ENCODE measurements at places on chromosomes 6 and 20.

DNA sequence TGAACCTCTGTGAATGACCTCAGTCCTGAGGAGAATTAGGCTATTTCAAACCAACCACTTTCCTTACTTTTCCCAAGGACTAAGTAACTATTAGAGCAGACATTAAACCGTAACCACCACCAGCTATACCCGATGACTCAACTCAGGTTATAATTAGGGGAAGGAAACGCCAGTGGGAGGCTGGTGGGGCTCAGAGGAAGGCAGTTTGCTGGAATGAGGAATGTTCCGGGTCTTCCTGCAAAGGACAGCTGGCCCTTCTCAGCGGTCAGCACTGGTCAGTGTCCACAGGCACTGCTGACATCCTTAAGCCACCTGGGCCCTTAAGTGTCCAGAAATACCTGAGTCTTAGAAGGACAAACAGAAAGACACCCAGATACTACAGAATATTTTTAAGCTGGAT lies 515.2 kb downstream of the MAFB start:
- DNase-seq: no peak

- no peak for DNase-seq
Measured at GRCh38 chr6:157845493-157846259, 22.6 kb downstream of the SNX9 start.

GRCh38 chr20:64119681-64120341 lies 12.4 kb upstream of the NPBWR2 start:
- DNase-seq: no peak

DNA sequence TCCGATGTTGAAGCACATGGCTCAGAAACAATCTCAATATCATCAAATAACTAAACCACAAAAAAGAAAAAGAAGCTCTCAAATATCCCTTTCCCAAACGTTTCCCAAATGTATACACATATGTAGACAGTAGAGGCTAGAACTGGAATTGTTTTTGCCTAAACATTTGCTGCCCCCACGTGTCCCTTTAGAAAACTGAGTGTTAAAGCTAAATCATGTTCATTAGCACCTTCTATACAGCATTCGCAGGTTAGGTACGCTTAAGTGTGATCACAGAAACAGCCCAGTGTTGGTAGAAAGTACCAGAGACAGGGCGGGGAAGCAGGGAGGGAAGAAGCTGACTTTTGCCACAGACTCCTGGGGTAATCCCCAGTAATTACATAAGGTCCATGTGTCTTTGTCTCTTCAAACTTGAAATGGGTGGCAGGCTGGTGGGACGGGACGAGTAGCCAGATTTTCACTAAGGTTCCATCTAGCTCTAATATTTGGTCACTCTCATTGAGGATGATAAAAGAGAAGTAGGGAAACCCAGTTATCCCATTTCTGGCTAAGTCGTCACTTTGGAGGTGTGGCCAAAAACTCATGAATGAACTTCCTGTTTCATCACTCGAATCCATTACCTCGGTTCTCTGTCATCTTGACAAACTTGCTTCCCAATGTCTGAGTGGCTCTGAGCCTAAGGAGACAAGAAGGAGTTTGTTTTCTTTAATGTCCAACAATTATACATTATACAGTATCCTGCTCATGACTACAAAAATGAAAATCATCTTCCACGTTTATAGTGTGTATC lies 15.0 kb upstream of the TFAP2A start:
- no peak for DNase-seq

DNA sequence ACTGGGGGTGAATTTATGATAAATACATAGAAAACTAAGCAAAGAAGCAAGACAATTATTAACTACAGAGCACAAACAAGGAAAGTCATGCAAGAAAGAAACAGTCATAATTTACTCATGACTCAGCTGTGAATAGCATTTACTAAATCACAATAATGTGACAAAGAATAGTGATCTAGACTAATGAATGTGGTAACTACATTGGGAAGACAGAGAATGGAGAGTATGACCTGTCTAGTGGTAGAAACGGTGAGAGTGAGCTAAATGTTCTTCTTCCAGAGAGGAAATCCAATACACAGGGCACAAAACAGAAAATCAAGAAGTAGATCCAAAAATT lies 153.5 kb upstream of the DST start:
- no peak for DNase-seq

DNA sequence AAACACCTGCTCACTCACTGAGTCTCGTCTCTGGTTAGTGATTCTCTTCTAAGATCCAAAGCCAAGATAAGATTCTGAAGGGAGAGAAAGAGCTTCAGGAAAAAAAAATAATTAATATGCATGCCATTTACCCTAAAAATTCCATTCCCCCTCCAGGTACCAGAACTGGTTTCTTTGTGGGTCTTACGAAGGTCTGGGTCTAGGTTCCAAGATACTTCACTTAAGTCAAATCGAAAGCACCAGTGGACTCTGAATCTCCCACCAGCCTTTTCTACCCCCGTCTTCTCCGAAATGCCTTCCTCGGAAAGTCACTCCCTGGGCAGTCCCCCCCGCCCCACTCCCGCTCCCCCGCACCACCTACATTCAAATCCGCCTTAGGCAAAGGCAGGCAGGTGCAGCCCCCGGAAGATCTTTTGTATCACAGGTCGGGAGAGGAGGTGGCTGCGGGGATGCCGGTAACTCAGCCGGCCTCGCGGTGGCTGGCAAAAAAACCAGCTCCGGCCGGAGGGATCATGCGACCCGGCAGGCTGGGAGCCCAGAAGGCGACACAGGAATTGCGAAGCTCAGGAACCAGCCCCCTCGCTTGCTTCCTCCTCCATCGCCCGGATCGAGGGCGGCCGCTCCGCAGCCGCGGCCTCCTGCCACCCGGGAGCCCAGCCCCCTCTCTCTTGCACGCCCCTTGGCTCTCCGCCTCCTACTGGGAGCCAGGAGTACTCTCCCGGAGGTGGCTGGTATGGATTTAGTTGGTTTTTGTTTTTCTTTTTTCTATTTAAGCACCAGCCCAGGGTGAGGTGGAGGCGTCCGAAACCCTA lies at the start of gene BCL2L1:
Gene BCL2L1, minus strand, starts transcription at position 612 of the 812 bp plus-strand sequence. CDS start 650 bp downstream, outside the sequence.
- peak; percentile 87 for DNase-seq

- DNase-seq: no peak
Measured at GRCh38 chr6:104855507-104855906, 4.2 kb downstream of the HACE1 start.

DNA sequence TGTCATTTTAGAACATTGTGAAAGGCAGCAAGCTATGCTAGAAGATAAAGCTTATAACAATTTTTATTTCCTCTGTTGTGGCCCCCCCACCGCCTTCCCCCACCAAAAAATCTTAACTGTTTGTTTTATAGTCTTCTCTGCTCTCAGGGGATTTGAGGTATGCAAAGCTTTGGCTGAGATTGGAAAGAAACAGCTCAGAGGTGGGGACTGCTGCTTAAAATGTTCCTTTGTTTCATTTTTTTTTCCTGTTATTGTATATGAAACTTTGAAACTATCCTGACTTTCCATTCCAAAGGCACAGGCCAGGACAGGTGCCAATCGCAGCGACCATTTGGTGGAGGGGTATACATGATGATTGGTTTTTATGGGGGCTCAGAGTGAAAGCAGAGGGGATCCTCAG lies 114.7 kb upstream of the PHACTR1 start:
- no peak for DNase-seq

DNA sequence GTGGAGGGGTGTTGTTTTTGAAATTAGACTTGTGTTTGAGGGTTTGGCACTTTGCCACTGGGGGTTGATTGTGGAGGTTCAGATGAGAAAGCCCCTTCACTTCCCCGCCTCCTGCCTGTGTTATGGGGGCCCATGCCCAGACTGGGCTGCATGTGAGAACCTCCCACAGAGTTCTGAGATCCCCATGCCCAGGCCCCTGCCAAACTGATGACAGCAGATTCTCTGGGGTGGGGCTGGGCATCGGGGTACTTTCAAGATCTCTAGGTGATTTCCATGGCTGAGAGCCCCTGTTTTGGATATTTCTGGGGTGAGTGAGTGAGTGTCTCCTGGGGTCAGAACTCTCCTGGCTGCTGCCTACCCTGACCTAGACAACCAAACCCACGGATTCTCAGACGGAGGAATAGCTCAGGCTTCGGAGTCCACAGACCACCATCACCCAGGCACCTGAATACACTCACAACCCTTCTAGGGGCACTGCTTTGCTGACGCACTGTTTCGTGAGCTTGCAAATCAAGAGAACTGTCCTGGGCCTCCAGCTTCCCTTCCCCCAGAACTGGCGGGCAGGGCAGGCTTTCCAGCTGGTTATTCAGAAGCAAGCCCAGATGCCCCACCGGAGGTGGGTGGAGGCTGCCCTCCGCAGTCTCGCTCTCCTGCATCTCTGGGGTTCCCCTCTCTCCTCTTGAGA lies 6.3 kb downstream of the BCAS1 start:
- DNase-seq: peak; percentile 22

DNA sequence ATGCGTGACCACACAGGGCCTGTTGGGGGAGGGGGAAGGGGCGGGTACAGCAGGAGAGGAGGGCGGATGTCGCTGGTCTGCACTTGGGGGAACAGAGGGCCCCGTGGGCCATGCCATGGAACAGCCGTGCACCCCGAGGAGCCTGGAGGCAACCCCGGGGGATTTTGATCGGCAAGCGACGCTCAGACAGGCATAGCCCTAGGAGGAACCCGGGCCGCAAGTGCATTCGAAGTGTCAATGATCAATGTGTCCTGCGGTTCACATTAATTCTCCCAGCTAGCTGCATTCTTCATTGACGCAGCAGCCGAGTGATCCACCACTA lies 772.8 kb upstream of the DEFB115 start:
- no peak for DNase-seq

- DNase-seq: no peak
Measured at GRCh38 chr20:3781153-3781910, at the start of gene SPEF1. SPEF1 (minus strand) TSS chr20:3781448; CDS start chr20:3781287, 161 bp downstream.

- DNase-seq: no peak
Measured at GRCh38 chr6:118223316-118223715, 316.3 kb downstream of the SLC35F1 start.

DNA sequence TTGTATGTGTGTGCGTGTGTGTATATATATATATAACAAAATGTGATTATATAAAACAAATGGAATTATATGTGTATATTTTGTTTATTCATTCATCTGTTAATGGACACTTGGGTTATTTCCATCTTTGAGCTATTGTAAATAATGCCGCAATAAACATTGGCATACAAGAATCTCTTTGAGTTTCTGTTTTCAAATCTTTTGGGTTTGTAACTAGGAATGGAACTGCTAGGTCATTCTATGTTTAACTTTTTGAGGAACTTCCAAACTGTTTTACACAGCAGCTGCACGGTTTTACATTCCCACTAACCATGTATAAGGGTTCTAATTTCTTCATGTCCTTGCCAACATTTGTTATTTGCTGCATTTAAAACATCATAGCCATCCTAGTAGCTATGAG lies 39.9 kb upstream of the TGM2 start:
- DNase-seq: no peak

- DNase-seq: no peak
Measured at GRCh38 chr20:59589086-59589684, 15.2 kb upstream of the PHACTR3 start.

DNA sequence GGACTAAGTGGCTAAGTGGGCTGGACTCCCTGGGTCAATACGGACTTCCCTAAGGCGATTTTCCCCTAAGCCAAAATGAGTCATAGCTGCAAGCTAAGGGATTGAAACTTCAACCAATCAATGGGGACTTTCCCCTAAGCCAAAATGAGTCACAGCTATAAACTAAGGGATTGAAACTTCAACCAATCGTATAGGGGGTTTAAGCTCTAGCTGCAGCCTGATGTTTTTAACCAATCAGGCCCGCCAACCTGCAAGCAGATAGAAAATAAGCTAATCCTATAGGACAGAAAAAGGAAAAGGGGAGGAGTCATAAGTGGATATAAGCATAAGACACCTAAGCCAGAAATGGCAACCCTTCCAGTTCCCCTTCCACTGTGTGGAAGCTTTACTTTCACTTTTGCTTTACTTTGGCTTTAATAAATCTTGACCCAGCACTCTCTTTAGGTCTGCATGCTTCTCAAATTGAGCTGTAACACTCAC lies 655.0 kb upstream of the HS3ST5 start:
- no peak for DNase-seq

DNA sequence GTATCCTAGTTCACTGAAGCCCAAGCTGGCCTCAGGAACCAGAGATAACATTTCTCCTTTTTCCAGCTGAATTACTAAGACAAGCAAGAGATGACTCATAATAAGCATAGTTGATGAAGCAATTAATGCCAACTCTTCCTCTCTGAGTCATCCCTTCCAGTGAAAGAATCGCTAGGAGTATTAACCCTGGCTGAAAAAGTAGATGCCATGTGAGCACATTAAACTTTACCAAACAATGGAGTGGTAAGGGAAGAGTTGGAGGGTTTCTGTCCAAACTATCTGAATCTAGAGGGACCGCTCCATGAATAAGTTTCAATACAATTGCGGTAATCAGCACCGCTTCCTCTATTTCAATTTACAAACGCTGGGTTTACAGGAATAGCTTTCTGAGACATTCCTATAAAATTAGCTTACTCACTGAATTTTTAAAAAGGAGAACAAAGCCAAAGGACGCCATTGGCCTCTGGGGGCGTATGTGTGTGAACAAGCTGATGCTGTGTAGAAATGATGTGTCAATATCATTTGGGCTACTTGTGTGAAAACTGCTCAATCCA lies 48.3 kb downstream of the ATXN1 start:
- DNase-seq: no peak

DNA sequence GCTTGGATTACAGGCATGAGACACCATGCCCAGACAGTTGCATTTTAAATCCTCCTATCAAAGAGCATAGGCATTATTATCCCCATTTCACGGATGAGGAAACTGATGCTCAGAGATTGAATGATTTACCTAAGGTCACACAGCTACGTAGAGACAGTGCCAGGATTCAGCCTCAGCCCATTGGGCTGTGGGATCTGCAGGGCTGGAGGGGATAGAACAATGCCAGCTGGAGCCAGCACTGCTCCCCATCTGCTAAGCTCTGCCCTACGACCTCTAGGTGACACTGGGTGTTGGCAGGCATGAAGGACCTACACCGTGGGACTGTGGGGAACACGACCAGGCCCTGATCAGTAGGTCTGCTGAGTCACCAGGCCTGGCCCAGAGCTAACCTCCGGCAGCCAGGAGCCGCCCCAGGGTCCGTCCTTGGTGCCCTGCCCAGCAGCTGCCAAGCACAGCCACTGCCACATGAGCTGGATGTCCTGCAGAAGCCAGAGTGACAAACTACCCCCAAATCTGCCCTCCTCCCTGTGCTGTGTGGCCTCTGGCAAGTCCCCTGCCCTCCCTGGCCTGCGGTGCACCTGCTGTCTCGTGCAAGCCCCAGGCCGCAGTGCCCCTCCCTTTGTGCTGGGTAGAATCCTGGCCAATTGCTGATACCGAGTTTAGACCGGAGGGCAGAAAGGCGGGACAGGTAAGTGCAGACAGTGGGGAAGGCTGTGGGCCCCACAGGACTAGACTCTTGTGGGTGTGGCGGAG lies 47.6 kb upstream of the PTGIS start:
- DNase-seq: no peak

- DNase-seq: no peak
Measured at GRCh38 chr6:138970856-138971425, 17.1 kb downstream of the REPS1 start.

DNA sequence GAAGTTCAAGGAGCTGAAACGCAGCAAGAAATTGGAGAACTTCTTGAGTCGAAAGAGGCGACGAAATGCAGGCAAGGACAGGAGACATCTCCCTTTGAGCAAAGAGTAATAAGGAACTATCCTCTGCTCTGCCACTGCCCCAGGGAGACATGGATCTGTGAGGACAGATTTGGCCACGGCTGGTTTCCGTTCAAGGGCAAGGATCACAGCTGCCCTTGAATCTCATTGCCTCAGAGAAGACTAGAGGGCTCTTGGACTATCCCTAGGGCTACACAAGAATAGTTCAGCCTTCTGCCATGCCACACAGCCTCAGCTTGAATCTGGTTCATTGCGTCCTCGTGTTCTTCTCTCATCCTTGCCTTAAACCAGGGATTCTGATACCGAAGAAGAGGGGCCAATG lies 7.7 kb downstream of the RRP36 start:
- DNase-seq: no peak

All from stimulated activated CD8-positive, alpha-beta memory T cell treated with anti-CD3 and anti-CD28 coated beads, Interleukin-7, amount 100 ng/mL, for 4 hours (primary cell).